ENCODE measurements at places on chromosomes 1 and 21.
A peak's percentile ranks its signal among the peaks of the same experiment; 100 is the strongest.

DNA sequence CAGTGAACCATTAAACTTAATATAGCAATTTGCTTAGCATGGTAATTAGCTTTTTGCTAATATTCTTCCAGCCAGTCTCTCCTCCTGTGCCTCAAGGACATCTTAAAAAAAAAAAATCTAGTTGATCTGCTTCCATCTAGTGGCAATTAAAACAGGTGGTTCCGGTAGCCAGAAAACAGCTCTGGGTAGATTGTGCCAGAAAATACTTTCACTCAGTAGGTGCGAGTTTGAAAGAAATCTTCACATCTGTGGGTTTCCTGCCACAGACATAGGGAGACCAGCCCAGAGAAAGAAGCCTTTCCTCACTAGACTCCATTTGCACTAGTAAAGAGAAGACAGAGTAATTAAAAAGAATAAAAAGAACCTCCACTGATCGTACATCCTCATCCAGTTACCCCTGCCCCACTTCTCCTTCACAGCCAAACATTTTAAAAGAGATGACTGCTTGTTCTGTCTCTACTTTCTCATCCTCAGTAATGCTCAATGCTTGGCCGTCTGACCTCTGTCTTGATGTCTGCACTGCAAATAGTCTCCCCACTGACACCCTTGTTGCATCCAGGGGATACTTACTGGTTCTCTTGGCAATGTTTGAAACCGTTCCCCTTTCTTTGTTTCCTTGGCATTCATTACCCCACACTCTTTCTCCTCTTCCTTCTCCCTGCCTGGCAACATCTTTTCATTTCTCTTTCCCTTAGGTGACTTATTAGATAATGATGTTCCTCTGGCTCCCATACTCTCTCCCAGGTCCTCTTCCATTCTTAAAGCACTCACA, 16.9 kb downstream of the SELL start:
- no peaks in the 10 kb centered on the region for H3K27me3 ChIP-seq
- H3K4me3 ChIP-seq: no peak overlapping the region

GRCh38 chr1:31273619-31274018, 23.0 kb downstream of the SNRNP40 start:
- no peaks in the 10 kb centered on the region for H3K4me1 ChIP-seq
- no peak for DNase-seq
- peaks cover 100% of the 10 kb centered on the region for H3K36me3 ChIP-seq
- no peaks in the 10 kb centered on the region for H3K27me3 ChIP-seq

- peaks cover 39% of the 10 kb centered on the region for H3K4me1 ChIP-seq
- no peaks in the 10 kb centered on the region for H3K27me3 ChIP-seq
- peak overlapping the region; percentile 95 for H3K27ac ChIP-seq
- peaks cover 17% of the 10 kb centered on the region for H3K36me3 ChIP-seq
- peak overlapping the region; percentile 97 for H3K4me3 ChIP-seq
These were observed 1.5 kb downstream of the PARP1 start for GRCh38 chr1:226406401-226406881.

DNA sequence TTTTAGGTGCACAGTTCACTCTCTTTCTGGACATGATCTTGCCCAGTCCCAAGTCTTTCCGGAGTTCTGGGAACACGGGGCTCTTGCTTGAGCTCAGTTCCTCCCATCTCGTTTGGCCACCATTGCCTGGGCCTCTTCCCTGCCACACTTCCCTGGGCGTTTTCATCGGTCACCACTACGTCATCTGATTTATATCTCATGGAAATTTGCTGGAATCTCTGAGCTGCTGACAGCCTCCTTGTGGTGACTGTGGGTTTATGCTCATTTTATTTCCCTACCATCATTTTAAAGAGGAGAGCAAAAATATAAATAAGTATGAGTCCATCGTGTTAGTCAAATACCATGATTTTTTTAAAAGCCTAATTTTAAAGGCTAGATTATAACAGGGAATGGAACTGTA, 449.1 kb upstream of the KAZN start:
- no peaks in the 10 kb centered on the region for H3K4me1 ChIP-seq
- no peak overlapping the region for H3K27ac ChIP-seq
- H3K4me3 ChIP-seq: no peak overlapping the region
- no peaks in the 10 kb centered on the region for H3K36me3 ChIP-seq

DNA sequence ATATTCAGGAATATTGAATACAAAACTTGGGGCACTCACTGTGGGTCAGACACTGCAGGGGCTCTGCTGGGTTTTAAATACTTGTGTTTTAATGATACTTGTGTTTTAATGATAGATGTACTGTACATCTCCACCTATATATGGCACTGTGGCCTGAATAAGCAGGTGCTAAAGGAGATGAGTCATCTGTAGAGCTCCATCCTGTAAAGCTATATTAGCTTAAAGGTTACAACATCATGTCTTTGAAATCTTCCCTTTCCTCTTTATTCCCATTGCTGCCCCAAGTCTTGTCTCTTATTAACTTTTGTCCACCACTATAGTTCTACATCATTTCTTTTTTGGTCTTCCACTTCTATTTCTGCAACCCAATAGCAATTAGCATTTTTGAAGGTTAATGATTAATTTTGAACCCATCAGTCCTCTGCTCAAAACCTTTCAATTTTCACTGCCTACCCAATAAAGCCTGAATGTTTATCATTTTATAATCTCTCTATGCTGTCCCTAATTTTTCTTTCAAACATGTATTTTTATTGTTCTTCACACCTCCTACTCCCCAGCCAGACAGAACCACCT, 113.3 kb upstream of the PTGFR start:
- H3K27me3 ChIP-seq: no peaks in the 10 kb centered on the region
- no peak overlapping the region for H3K27ac ChIP-seq
- DNase-seq: no peak
- no peaks in the 10 kb centered on the region for H3K4me1 ChIP-seq

DNA sequence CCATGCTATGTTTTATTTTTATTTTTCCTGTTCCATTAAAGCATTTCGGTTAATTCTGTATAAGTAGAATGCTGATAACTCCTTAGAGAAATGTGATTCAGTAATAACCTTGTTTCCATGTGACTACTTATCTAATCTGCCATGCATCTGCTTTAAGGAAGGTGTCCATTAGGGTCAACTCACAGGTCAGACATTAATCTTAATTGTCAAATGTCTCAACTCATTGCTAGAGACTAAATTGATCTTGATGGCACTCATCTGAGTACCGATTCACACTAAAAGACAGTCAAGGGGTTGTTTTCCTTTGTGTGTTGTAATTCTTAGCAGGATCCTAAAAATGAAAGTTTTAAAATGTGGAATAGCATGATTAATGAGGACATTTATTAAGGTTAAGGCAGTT, 41.8 kb downstream of the ITSN1 start:
- peak overlapping the region; percentile 60 for H3K27ac ChIP-seq
- H3K36me3 ChIP-seq: no peaks in the 10 kb centered on the region
- H3K4me1 ChIP-seq: peaks cover 40% of the 10 kb centered on the region
- DNase-seq: no peak

GRCh38 chr1:45493116-45493697, 2.2 kb upstream of the TESK2 start:
- no peaks in the 10 kb centered on the region for H3K27me3 ChIP-seq
- DNase-seq: peak; percentile 49
- no peaks in the 10 kb centered on the region for H3K36me3 ChIP-seq
- peaks cover 46% of the 10 kb centered on the region for H3K4me1 ChIP-seq

DNA sequence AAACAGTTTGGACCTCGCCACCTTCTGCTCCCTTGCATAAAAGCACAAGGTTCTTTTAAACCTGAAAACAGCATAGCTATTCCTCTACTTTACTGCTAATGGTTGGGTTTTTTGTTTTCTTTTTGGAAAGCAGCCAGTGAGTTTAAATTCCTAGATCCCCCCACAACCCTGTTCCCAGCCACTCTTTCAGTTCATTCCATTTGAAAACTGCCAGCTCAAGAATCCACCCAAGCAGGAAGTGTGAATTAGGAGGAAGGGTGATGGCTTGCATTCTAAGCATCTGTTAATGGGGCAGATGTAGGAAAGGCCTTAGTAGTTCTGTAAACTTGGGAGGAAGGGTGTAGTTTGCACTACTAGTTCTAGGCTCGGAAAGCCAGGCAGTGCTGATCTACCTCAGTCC, 172.9 kb upstream of the HOOK1 start:
- H3K36me3 ChIP-seq: no peaks in the 10 kb centered on the region
- no peaks in the 10 kb centered on the region for H3K27me3 ChIP-seq
- H3K4me3 ChIP-seq: no peak overlapping the region
- no peak for DNase-seq

GRCh38 chr1:245026247-245026646, 128.5 kb upstream of the KIF26B start:
- H3K4me1 ChIP-seq: no peaks in the 10 kb centered on the region
- no peaks in the 10 kb centered on the region for H3K36me3 ChIP-seq
- H3K27me3 ChIP-seq: no peaks in the 10 kb centered on the region
- H3K4me3 ChIP-seq: no peak overlapping the region
- H3K27ac ChIP-seq: no peak overlapping the region

- peaks cover 28% of the 10 kb centered on the region for H3K4me1 ChIP-seq
- H3K27ac ChIP-seq: peak overlapping the region; percentile 59
- H3K36me3 ChIP-seq: no peaks in the 10 kb centered on the region
These were observed 122.8 kb upstream of the IVNS1ABP start for GRCh38 chr1:185439727-185440415.

GRCh38 chr1:20648946-20649345, 12.2 kb downstream of the DDOST start:
- H3K27ac ChIP-seq: no peak overlapping the region
- peaks cover under 1% of the 10 kb centered on the region for H3K4me1 ChIP-seq
- DNase-seq: no peak

DNA sequence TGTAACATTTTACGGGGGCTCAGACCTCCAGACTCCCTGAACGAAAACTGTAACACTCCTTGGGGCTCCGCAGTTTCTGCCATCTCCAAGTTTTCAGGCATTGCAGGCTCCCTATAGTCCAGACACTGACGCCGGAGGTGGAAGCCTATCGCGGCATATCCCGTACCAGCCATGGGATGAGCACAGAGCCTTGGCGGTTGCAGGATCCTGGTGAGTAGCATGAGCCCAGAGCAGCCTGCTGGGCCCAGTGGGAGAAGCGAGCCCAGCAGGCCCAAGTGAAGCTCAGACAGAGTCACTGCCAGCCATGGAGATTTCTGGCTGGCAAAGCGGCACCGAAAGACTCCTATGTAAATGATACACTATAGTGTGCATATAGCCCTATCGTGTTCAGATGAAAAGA, 446.8 kb downstream of the COL11A1 start:
- no peaks in the 10 kb centered on the region for H3K36me3 ChIP-seq
- no peak overlapping the region for H3K27ac ChIP-seq
- no peak overlapping the region for H3K4me3 ChIP-seq
- peak; percentile 68 for DNase-seq
- no peaks in the 10 kb centered on the region for H3K27me3 ChIP-seq
- no peaks in the 10 kb centered on the region for H3K4me1 ChIP-seq

- H3K4me3 ChIP-seq: no peak overlapping the region
- no peaks in the 10 kb centered on the region for H3K27me3 ChIP-seq
- peaks cover 56% of the 10 kb centered on the region for H3K4me1 ChIP-seq
- H3K27ac ChIP-seq: no peak overlapping the region
These were observed 19.2 kb downstream of the ITGB2 start for GRCh38 chr21:44901391-44902074.

- H3K27me3 ChIP-seq: no peaks in the 10 kb centered on the region
- no peak for DNase-seq
- H3K36me3 ChIP-seq: peaks cover 55% of the 10 kb centered on the region
- no peak overlapping the region for H3K4me3 ChIP-seq
- H3K27ac ChIP-seq: no peak overlapping the region
- no peaks in the 10 kb centered on the region for H3K4me1 ChIP-seq
These were observed 105.8 kb downstream of the MAN1A2 start for GRCh38 chr1:117473063-117473462.

GRCh38 chr1:12340544-12340930, 110.7 kb downstream of the VPS13D start:
- DNase-seq: no peak
- no peak overlapping the region for H3K4me3 ChIP-seq

DNA sequence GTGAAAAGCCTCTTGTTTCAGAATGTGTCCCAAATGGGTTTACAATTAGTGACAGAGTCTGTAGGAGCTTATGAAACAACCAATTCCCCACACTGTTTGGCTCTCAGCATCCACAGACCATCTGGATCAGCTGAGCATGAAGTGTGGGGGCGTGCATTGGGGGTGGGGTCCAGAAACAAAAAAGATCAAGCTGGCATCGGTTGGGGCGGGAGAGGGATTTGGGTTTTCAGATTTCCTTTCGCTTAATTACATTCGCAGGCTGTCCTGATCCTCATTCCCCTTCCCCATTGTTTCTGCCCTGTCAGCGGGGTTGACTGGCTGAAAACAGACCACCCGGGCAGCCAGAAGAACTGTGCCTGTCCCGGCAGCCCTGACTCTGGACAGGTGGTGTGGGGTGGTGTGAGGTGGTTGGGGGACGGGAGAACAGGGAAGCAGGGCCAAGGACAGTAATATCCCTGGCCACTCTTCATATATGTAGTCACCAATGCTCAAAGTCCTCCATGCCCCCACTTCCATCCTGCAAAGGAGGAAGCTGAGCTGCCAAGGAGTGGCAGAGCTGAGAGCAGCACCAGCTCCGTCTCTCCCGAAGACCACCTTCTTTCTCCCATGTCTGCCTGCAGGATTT, 92.0 kb downstream of the IER5 start:
- peaks cover 13% of the 10 kb centered on the region for H3K4me1 ChIP-seq
- H3K4me3 ChIP-seq: no peak overlapping the region
- no peak overlapping the region for H3K27ac ChIP-seq
- DNase-seq: no peak

DNA sequence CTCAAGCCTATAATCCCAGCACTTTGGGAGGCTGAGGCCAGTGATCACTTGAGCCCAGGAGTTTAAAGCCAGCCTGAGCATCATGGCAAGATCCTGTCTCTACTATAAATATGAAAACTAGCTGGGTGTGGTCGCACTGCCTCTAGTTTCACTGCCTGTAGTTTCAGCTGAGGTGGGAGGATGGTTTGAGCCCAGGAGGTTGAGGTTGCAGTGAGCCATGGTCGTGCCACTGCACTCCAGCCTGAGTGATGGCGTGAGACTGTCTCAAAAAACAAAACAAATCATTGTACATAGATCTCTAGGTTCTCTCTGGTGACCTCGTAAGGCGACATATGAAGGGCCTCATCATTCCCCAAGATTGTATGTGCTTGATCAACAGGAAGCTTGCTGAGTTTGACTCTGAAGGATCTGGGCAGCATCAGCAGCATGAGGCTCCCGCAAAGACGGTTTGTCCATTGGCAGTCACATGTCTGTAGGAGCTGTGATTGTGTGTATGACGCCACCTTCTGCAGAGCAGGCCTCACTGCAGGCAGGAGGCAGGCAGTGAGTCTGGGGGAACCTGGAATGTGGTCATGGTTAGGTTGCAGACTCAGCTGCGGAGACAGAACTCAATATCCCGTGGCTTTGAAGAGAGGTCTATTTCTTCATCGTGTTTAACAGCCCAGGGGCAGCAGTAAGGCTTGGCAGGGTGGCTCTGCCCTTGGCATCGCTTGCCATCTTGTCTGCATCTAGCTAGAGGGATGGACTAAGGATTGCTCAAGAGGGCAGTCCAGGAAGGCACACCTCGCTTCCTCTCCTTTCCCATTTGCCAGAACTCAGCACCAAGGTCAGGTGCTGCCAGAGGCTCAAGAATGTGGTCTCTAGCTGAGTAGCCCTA, 14.0 kb downstream of the ATP5PO start:
- no peak overlapping the region for H3K27ac ChIP-seq
- H3K36me3 ChIP-seq: peaks cover 66% of the 10 kb centered on the region
- H3K4me3 ChIP-seq: no peak overlapping the region
- DNase-seq: no peak
